ENCODE measurements at places on chromosomes 11 and 22.

GRCh38 chr22:48858121-48858520 lies 969.6 kb downstream of the BRD1 start:
- DNase-seq: no peak

- DNase-seq: no peak
Measured at GRCh38 chr11:123061403-123062157, at the start of gene HSPA8. TSS of gene HSPA8 (minus strand) at chr11:123062136. CDS start at chr11:123061324, 812 bp downstream.

DNA sequence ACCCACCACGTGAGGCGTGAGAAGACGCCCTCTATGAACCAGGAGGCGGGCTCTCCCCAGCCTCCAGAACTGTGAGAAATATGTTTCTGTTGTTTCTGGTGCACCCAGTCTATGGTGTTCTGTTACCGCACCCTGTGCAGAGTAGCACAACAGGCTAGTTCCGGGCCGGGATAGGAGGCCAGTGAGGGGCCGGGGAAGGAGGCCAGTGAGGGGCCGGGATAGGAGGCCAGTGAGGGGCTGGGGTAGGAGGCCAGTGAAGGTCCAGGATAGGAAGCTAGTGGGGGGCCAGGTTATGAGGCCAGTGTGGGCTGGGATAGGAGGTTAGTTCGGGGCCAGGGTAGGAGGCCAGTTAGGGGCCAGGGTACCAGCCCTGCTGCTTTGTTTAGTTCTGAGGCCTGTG lies 204.6 kb downstream of the BARX2 start:
- no peak for DNase-seq

DNA sequence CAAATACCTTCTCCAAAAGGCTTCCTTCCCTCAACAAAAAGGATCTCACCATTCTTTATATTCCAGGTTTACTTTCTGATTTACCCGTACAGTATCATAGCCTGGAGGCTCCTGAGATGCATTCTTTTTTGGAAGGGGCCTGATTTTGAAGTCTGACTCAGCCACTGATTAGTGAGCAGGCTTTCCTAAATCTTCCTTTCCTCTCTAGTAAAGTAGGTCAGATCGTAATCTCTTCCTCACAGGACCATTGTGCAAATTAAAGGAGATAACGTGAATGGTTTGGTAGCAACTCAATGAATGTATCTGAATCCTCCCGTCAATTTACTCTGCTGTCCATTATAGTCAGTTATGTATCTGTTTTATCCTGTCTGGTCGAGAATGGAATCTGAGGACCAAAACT lies 227.7 kb upstream of the ANO5 start:
- no peak for DNase-seq

DNA sequence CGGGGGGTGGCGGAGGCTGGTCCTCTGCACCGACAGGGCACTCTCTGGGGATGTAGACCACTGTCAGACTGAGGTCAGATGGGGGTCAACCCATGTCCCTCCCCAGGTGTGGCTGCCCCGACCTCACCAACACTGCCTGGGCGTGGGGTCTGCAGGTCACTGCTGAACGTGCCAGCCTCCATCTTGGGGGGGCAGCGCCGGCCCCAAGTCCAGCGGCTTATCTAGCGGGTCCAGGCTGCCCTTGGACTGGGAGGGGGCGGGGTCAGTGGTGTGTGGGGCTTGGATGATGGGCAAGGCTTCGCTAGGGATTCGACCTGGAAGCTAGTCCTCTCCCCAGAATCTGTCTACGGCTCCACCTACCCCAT lies 178.2 kb downstream of the IGLL1 start:
- no peak for DNase-seq
